ENCODE measurements at places on chromosomes 6 and 20.

- no peak for DNase-seq
Measured at GRCh38 chr6:41705996-41706835, 29.2 kb downstream of the TFEB start.

DNA sequence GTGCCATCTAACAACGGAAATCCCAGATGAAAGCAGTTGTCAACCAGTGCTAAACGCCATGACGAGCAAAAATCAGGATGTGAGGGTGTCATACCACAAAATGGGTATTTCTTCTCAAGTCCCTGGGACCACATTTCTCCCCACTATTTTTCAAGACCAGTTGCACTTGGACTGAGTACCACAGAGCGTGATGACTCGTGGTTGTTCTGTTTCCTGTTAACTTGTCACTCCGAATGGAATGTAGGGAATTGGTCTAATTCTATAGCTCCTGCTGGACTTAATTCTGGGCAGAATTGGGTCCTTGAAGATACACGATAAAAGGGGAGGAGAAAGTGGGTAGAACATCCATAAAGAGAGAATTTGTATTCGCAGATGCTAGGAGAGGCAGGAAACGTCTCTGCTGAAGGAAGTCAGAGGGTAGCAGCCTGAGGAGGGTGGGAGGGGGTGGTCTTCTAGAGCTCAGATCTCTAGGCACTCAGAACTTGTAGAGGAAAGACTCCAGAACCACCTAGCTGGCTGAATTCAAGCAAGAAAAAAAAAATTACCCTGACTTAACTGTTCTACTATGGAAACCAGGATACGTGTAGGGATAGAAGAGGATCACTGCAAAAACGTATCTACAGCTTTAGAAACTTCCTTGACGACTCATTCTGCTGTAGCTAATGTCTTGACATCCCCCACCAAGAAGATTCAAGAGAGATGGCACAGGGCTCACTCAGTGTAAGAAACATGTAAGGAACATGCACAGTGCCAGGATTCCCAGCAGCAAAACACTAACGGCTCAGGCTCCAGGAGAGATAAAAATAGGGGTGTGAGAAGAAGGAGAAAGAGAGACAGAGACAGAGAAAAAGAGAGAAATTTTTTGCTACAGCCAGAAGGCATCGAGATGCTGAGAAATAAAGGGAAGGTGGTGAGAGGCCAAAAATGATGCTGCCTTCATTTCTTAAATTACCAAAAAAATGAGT is 494.7 kb downstream of the CD83 start:
- no peak for DNase-seq

DNA sequence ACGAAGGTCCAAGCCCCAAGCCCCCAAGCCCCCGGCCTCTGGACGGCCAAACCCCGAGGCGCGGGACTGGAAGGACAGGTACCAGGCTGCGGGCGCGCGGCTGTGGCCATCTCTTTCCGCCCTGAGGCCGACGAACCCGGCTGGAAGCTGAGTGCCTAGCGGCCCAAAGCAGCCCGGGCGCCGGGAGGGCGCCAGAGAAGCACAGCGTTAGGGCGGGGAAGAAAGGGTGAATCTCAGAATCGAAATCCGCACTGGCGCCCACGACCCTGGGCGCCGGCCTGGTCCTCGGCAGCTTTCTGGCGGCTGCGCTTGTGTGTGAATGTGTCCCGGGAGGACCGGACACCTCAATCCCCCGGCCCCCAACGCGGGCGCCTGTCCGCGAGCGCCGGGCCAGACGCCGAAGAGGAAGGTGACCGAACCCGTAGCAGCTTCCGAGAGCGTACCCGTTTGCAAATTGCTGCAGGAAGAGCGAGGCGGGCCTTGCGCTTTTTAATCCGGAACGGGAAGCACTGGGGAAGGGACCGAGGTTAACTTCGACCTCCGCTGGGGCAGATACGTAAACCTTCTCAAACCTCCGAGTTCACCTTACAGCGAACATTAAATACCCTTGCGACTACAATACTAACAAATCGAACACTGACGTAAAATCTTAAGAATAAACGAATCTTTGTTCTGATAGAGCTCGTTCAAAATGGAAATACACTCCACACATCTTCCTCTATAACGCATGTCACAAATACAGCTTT is 2.9 kb downstream of the NRN1 start:
- DNase-seq = no peak

DNA sequence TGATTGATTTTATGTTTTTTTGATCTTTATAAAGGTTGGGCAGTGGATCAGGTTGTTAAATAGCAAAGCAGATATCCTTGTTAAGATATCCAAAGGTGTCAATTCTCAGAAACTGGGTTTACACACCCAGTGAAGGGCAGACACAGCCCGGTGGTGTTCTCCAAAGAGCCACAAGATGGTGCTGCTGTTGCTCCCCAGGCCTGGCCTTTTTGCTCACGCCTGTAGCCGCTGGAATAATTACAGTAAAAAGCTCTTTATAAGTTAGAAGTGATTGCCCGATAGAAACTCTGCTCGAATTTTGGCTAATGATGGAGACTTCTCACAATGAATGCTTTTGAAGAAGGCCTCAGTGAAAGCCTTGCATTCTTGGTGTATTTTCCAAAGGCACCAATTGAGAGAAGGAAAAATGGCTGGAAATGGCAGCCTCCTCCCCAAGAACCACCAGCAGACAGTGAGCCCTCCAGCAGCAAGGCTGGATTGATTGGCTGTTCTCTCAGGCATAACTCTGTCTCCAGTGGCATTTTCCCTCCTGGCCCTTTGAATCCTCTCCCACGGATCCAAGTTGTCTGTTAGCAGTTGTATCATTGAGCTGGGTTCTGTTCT is 120.5 kb upstream of the CHD6 start:
- DNase-seq = no peak

DNA sequence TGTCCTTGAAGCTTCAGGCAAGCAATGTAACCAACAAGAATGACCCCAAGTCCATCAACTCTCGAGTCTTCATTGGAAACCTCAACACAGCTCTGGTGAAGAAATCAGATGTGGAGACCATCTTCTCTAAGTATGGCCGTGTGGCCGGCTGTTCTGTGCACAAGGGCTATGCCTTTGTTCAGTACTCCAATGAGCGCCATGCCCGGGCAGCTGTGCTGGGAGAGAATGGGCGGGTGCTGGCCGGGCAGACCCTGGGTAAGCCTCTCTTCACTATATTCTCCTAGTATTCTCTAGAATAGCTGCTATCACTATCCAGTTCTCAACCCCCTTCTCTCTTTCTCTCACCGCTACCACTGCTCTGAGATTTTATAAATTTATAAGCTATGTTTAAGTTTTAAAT is 40.0 kb downstream of the EIF2S2 start:
- no peak for DNase-seq

DNA sequence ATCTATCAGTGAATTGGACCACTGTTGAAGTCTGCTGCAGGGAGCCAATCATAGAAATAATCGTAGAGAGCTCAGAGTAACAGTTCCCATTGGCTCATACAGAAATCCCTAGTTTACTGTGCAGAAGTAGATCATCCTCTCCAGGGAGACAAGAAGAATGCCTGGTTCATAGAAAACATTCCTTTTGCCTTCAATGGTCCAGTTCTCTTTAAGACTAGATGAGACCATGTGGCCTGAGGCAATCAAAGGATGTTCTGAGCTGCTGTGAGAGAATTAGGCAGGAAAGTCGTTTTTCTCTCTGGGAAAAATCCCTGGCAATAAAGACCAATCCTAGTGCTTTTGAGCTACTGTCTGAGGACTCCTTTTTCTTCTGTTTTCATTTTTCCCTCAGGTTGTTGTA is 208.4 kb downstream of the CENPW start:
- DNase-seq = no peak

DNA sequence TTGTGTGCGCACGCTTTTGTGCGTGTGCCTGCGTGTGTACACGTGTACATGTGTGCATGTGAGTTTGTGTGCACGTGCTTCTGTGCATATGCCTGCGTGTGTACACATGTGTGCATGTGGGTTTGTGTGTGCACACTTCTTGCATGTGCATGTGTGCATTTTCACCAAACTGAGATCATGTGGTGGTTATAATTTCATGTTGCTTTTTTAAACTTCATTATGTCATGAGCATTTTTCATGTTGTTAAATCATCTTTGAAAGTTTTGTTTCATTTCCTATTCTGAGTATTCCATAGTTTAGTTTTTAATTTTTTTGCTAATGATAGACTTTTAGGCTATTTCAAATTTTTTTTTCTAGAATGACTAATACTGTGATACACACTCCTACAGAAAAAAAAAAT is 6.4 kb upstream of the CST3 start:
- no peak for DNase-seq

- DNase-seq = no peak
Measured at GRCh38 chr20:62832212-62832922, 15.5 kb downstream of the COL9A3 start.

- DNase-seq = no peak
Measured at GRCh38 chr6:164069350-164069990, 655.0 kb downstream of the QKI start.
